Inflammatory macrophage (primary cell): ENCODE measurements at places on chromosomes 16 and 17.

- DNase-seq, result no peak
Observed at GRCh38 chr16:50940275-50940854, 198.5 kb downstream of the CYLD start.

GRCh38 chr17:50884439-50885311 lies 18.5 kb upstream of the TOB1 start:
- no peak for DNase-seq

DNA sequence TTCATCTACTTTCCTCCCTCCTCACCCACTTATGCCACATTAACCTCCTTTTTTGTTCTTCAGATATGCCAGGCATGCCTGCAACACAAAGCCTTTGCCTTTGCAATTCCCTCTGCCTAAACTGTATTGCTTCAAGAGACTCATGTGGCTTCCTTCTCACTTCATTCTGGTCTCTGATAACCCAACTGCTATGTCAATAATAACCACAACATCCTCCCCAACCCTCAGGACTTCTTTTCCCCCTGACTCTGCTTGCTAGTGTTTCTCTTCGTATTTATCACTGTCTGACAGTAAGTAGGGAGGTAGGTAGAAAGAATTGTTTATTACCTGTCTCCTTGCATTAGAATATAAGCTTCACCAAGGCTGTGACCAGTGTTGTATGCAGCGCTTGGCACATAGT lies 22.4 kb downstream of the RBL2 start:
- no peak for DNase-seq

- no peak for DNase-seq
Observed at GRCh38 chr17:29124925-29125273, 55.3 kb downstream of the MYO18A start.

GRCh38 chr17:21034340-21035235 lies 8.2 kb downstream of the USP22 start:
- DNase-seq, result peak; percentile 66

- DNase-seq, result no peak
Observed at GRCh38 chr17:27521281-27522027, 65.2 kb downstream of the KSR1 start.

- peak; percentile 61 for DNase-seq
Observed at GRCh38 chr17:57995076-57995956, 7.3 kb upstream of the VEZF1 start.

GRCh38 chr16:49782405-49782804 lies 73.5 kb downstream of the ZNF423 start:
- no peak for DNase-seq

DNA sequence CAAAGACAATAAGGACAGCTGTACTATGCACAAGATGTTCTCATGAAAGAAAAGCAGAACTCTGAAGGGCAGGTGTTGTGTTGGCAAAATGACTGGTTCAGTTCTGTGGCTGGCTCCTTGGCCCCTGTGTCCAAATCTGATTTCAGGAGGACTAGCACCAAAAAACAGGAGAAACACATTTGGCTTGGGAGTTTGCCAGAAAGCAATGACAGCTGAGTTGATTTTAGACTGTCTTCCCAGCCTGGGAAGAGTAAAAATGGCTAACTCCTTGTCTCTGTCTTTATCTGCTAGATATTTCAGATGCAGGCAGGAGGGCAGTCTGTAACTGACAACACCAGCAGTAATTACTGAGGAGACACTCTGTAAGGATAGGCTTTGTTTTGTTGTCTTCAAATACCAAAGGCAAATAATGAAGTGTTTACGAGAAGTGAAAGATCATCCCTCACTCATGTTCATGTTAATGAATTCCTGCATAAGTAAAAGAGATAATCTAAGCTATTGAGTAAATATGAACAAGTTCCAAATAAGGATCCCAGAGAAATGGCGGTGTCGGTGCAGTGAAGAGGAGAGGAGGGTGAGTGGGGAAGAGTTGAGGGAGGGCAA lies 989.0 kb downstream of the CDH11 start:
- no peak for DNase-seq
